ENCODE measurements at places on chromosomes 5 and 9. TPM values are rescaled to one million over a fixed set of nuclear protein-coding genes. Genes with fewer than 3 reads are reported as not detected.

The SLC45A2 gene
- total RNA-seq: not detected

GRCh38 chr5:10482791-10483530 is 41.3 kb downstream of the ROPN1L start:
- H3K36me3 ChIP-seq: no peaks in the 10 kb centered on the region
- no peaks in the 10 kb centered on the region for H3K27me3 ChIP-seq

DNA sequence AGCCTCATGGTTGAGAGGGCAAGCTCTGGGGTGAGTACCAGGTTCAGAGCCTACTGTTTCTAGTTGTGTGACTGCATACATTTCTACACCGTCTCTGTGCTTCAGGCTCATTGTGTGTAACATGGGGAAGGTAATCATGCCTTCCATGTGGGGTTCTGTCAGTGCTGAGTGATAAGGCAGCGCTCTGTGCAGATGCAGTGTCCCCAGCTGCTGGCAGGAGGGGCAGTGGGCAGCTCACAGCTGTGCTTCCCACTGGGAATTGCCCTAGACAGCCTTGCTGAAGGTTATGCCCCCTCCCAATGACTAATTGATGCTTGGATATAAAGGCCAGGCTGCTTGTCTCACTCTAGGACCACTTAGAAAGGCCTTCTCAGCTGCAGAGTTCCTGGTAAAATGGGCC is 121.8 kb upstream of the SAP30L start:
- no peak overlapping the region for H3K4me3 ChIP-seq
- no peak overlapping the region for H3K27ac ChIP-seq
- H3K36me3 ChIP-seq: no peaks in the 10 kb centered on the region

DNA sequence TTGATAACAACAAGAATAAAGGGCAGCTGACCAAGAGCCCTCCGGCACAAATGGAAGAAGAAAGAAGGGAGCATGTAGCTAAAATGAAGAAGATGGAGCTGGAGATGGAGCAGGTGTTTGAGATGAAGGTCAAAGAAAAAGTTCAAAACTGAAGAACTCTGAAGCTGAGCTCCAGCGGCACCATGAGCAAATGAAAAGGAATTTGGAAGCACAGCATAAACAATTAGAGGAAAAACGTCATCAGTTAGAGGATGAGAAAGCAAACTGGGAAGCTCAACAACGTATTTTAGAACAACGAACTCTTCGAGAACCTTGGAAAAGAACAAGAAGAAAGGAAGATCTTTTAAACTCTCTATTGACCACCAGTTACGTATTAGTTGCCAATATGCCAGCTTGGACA is 100.9 kb downstream of the GABBR2 start:
- no peaks in the 10 kb centered on the region for H3K4me1 ChIP-seq
- no peak overlapping the region for H3K27ac ChIP-seq
- DNase-seq: no peak
- no peaks in the 10 kb centered on the region for H3K27me3 ChIP-seq
- H3K4me3 ChIP-seq: no peak overlapping the region
- H3K36me3 ChIP-seq: no peaks in the 10 kb centered on the region

DNA sequence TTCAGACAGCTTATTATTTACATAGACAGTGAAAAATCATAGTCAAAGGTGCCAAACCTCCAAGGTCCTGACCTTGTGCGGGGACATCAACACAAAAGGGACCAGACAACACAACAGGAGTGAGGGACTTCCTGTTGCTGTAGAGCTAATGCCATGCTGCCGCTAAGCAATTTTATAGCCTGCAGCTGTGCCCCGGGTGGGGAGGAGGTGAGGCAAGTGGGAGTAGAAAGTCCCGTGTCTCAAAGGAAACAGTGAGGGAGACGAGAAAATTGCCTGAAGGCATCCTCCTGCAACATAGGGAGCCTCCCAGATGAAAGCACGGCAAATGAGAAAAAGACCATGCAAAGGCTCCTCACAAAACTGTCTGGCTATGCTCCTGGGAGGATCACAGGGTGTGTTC is 58.8 kb downstream of the CAAP1 start:
- H3K4me1 ChIP-seq: no peaks in the 10 kb centered on the region
- no peak overlapping the region for H3K27ac ChIP-seq
- no peak for DNase-seq
- no peak overlapping the region for H3K4me3 ChIP-seq
- no peaks in the 10 kb centered on the region for H3K27me3 ChIP-seq

DNA sequence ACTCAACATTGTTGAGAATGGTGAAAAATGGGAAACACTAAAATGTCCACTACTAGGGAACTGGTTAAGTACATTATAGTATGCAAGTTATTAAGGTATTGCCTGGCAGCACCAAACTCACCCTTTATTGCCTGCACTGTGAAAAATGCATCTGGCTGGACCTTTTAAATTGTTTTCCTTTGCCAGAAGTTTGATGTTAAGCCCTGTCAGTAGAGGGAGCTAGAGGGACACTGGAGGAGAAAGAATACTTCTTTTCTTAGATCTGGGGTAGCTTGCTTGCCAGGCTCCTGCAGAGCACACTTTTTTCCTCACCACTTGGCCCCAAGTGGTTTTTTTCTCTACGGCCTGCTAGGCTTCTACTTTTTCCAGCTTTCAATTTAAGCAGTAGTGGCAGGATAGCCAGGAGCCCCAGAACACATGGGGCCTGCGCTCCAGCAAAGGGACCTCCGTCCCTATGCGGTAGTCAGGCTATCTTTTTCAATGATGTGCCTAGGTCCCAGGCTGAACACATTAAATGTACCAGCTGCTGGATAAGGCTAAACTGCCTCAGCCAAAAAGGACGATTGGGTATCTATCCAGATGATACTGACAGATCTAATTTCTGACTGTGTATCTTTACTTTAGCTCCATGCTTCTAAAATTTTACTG is 8.0 kb upstream of the HABP4 start:
- H3K36me3 ChIP-seq: no peaks in the 10 kb centered on the region
- no peaks in the 10 kb centered on the region for H3K27me3 ChIP-seq
- H3K27ac ChIP-seq: no peak overlapping the region
- H3K4me1 ChIP-seq: no peaks in the 10 kb centered on the region
- H3K4me3 ChIP-seq: no peak overlapping the region

DNA sequence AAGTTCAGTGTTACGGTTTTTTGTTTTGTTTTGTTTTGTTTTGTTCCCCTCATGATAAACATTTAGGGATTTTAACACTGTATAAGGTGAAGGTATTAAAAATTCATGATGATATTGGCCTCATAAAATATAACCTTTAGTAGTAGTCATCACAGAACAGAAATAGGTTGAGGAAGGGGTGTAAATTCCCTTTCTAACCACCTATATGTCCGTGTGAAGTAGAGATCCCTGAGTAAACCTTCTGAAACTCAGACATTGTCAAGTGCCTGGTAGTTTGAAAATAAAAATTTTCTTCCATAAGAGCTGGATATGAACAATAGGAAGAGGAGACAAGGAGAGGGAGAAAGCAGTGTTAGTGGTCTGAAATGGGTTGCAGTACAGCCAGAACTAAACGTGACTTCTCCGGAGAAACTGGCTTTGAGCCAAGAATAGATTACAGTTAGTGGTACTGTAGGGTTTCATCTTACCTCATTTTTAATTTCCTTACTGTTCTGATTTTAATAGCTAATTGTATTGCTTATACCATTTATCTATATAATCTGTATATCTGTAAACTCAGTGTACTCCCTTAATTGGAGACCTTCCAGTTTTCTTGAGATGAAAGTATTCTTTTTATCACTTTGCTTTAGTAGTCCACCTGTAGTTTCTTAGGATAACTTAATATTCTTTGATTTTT is 18.3 kb downstream of the UGCG start:
- no peaks in the 10 kb centered on the region for H3K27me3 ChIP-seq
- H3K36me3 ChIP-seq: no peaks in the 10 kb centered on the region
- no peak overlapping the region for H3K27ac ChIP-seq

DNA sequence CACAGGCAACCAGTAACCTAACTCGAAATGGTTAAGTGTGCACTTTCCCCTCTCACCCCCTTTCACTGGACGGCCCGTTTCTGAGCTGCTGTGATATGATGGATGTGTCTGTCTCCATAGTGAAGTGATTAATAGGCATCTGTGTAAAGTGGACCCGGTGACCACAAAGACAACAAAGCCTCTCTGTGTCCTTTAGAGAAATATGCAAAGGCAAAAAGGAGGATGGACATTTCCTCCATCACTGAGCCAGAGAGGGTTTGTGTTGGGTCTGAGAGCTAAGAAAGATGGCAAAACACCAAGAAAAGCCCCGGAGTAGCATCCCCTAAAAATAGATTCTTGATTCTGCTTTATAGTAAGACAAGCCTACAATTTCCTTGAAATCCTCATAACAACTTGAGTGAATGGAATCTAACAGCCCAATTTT is 120.6 kb downstream of the SEMA6A start:
- H3K4me3 ChIP-seq: no peak overlapping the region
- no peak overlapping the region for H3K27ac ChIP-seq
- DNase-seq: no peak
- H3K27me3 ChIP-seq: no peaks in the 10 kb centered on the region
- H3K4me1 ChIP-seq: no peaks in the 10 kb centered on the region

The CMYA5 gene
- total RNA-seq: 132 TPM

The CDO1 gene
- total RNA-seq: 54.7 TPM

DNA sequence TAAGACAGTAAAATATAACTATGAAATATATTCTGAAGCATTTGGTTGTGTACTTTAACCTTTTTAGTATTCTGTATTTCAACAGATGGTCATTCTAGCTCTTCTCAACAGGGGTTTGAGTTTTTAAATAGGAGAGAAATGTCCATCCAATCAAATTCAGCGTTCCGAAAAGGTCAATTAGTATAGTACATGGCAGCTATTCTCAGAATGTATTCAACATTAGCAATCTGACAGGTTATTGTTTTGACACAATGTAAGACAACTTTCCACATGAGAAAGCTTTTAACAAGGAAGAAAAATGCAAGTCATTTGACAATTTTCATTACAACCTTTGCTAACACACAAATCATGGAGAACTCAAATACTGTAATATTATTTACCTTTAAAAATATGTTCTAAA is 996.3 kb upstream of the CDH10 start:
- no peak overlapping the region for H3K4me3 ChIP-seq
- peaks cover 8% of the 10 kb centered on the region for H3K36me3 ChIP-seq
- H3K27me3 ChIP-seq: no peaks in the 10 kb centered on the region

GRCh38 chr5:38379350-38379937 is 121.1 kb downstream of the EGFLAM start:
- no peaks in the 10 kb centered on the region for H3K4me1 ChIP-seq
- no peaks in the 10 kb centered on the region for H3K36me3 ChIP-seq
- no peak for DNase-seq

Data from breast epithelium (tissue), 4 donors.